GM23248 (cell line): ENCODE measurements at places on chromosomes 3 and 15.

- DNase-seq: peak; percentile 77
Observed at GRCh38 chr3:5197022-5197421, 9.5 kb downstream of the EDEM1 start.

DNA sequence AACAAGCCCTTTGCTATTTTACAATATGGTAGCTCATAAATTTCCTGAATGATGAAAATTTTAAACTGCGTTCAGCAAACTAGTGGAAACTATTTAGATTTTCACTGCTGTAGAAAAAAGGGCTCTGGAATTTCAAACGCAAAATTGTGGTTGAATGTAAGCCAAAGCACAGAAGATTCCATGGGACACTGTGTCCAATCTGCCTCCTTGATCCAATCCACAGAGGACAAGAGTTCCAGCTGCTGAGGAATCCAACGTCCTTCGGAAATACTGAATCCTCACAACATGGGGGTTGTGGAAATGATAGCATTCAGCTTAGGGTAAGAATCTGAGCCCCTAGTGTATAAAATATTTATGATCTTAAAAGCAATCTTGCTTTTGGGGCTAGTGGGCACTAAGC, 161.0 kb downstream of the PLD1 start:
- no peak for DNase-seq

DNA sequence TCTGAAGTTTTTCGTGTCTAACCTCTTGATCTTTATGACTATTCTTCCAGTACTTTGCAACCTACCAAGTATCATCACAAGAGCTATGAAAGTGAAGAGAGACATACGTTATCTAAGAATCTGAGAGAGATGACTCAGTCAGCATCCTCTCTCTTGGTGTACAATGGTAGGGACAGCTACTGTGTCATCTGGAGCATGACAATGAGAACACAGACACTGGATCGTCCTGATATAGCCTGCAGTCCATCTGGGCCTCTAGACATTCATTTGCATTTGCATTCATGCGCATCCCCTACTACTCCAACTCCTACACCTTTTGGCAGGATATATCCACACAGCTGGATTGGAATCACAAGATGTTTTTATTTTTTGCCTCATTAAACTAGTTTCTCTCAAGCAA, 115.2 kb downstream of the PEX5L start:
- DNase-seq: no peak

GRCh38 chr3:71528816-71529215, 54.7 kb downstream of the FOXP1 start:
- no peak for DNase-seq

DNA sequence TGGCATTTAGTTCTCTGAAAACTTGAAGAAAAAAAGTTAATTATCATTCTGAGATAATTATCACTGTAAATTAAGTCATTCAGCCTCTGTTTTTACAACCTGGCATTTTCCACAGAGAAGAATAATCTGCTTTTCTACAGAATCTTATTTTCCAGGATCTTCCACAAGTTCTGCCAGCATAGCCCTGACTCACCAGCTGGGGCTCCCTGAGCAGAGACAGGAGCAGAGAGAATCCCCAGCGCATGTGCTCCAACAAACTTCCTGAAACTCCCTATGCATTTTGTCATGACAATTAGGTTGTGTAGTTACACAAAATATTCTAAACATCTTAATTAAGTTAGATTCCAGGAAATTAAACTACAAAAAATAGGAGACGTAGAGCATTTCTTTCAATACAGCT, 32.1 kb upstream of the TMEM207 start:
- peak; percentile 22 for DNase-seq

- DNase-seq: no peak
Observed at GRCh38 chr3:25405335-25405734, 22.7 kb upstream of the RARB start.

DNA sequence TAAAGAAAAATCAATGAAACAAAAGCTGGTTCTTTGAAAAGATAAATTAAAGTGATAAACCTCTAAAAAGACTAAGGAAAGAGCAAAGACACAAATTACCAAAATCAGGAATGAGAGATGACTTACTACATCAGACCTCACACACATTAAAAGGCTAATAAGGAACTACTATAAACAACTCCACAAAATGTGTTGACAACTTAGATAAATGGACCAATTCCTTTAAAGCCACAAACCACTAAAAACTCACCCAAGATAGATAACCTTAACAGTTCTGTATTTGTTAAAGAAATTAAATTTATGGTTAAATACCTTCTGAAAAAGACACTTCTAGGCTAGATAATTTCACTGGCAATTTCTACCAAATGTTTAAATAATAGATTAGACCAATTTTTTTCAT, 170.4 kb downstream of the SMAD6 start:
- DNase-seq: no peak

DNA sequence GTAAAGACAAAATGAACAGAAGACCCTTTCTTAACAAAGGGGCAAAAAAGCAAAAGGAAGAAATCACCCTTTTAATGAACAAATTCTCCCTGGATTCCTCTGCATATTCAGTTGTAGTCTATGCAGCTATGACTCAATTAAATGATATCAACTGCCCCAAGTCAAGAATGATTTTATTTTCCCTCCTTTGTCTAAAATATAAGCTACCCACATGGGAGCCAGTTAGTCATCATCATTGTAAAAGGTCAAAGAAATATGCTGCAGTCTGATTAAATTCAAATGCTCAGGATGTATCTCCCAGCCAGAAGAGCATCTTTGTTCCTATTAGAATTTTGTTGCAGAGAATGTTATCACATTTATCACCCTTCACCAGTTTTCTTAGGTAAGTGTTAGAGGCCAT, 84.0 kb downstream of the SST start:
- DNase-seq: peak; percentile 56

- no peak for DNase-seq
Observed at GRCh38 chr3:55489798-55490132, 2.7 kb upstream of the WNT5A start.

DNA sequence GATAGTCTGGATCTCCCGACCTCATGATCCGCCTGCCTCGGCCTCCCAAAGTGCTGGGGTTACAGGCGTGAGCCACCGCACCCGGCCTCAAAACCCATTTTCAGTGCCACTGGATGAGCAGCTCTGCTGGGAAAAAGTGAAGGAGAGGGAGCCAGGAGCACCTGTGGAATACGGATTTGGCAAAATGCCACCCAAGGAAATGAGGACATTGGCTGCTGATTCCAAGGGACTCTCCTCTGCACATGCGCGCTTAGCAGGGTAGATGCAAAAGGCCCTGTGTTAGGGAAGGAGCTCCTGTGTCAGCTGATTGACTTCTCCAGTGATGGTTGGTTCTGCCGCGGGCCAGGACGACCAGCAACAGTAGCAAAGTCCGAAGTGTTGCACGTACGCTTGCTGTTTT, 43.4 kb upstream of the IGF1R start:
- DNase-seq: no peak

GRCh38 chr15:45347033-45347432, 31.3 kb downstream of the GATM start:
- no peak for DNase-seq

DNA sequence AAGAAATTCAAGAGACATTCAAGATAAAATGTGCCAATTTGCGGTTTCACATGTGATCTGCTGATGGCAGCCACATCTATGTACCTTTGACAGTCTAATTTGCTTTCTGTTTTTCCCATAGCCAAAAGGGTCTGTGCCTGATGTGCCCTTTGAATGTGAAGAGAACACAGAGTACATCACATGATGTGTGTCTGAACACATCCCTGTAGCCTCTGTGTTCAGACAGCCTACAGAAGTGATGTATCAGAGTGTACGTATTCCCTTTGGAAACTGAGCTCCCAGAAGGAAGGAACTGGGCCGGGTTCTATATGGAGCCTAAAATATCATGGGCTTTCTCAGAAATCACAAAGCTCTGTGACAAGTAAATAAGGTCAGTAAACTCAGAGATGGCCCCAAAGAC, 52.4 kb downstream of the BOC start:
- DNase-seq: no peak

DNA sequence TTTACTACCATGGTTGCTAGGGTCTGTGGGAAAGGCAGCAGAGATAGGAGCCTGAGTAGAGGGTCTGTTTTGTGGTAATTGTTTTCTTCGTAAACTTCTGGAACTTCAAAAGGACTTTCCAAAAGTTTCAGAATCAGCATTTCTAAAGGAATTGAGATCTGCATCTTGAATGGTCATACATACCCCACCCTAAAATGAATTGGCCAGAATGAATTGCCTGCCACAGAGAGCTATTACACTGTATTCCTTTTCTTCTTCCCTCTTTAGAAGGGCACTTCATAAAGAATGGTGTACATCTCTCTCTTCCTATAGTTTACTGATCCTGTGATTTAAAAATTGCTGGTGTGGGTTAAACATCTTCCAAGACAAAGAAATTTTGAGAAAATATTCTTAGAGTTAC, 525.7 kb downstream of the NLGN1 start:
- DNase-seq: no peak

- no peak for DNase-seq
Observed at GRCh38 chr3:48436477-48436787, 3.5 kb downstream of the CCDC51 start.

DNA sequence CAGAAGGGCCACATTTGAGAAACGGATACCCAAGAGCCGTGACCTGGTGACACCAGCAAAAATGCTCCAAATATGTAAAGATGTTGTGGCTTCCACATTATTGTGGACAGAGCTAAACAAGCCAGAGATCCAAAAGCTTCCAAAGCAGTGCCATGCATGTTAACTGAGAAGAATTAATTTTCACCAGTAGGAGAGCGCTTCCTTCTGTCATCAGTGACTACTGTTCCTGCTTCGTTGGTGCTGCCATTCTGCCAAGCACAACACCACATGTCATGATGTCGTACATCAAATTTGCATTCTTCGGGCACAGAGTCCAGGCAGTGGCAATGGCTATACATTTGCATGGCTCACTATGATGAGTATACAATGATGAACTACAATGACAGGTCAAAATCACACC, 19.1 kb upstream of the CHST2 start:
- DNase-seq: no peak

DNA sequence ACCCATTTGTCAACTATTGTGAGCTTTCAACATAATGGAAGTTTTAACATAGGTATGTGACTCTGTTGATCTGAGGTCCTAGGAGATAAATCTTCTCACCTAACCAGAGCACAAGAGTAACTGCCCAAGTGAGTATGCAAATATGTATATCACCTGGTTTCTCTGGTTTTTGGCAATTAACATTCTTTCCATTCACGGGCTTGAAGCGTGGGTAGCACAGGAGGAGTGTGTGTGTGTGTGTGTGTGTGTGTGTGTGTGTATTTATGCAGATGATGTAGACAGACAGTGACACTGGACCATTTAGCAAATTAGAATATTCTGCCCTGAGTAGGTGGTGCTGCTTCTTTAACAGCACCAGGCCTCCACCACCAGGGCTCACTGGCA, 15.0 kb downstream of the EPHB1 start:
- no peak for DNase-seq

DNA sequence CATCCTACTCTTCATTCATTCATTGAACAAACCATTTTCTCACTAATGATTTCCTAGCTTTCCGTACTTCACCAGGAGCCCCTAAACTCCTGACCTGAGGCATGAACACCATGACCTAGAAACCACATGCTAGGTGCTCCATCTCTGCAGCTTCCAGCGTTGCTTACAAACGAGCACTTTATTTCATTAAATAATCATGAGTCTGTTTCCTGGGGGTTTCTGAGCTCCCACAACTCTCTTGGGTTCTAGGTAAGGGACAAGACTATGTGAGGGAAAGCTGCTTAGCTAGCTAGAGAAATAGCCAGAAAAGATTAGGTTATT, 1.3 kb downstream of the MAP2K1 start:
- DNase-seq: no peak

- no peak for DNase-seq
Observed at GRCh38 chr15:78338781-78339180, 1.4 kb upstream of the CRABP1 start.

DNA sequence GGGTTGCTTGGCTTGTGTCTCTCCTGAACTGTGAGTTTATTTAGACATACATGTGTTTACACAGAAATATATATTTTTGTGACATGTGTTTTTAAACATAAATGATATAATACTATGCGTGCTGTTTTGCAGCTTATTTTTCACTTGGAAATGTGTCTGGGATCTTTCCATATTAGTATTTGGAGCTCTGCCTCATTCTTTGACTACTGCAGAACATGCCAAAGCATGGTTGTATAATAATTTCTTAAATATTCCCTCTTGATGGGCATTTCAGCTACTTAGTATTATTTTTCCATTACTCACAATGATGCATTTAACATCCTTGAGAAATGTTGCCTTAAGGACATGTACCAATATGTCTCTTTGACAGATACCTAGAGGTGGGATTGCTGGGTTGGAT, 19.5 kb downstream of the ANAPC13 start:
- DNase-seq: peak; percentile 30

GRCh38 chr15:46703020-46703861, 1014.1 kb upstream of the SEMA6D start:
- no peak for DNase-seq

DNA sequence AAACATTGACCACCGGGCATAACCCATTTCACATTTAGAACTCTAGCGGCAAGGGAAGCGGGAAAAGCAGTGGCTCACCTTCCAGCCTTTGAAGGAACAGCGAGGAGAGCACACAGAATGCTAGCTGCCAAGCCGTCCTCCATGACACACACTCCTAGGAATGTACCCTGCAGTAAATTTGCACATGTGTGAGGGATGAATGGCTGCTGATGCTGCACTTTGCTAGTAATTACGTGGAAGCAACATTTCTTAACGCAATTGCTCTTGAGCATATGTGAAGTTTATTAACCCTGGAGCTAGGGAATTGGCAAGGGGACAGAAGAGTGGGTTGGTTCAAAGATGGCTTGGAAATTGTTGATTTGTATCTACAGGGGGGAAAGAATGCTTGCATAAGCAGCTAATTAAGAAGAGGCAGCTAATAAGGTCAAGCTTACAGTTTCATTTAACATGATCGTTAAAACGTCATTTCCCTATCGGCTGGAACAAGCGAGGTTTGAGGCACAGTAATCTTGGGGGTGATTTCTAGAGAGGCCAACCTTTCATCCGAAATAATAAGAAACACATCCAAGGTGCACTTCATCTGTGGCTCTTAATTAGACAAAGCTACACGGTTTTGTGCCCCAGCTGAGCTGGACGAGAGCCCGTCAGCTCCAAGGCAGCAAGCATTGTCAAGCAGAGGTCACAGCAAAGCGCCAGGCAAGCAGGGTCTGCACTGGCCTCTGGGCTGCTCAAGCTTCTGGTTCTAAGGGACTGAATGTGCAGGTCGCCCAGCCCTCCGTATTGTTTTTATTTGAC, 123.4 kb downstream of the CHSY1 start:
- peak; percentile 91 for DNase-seq
